Stimulated activated CD8-positive, alpha-beta memory T cell treated with anti-CD3 and anti-CD28 coated beads, Interleukin-12 subunit alpha, Interleukin-12 subunit beta, amount 100 ng/mL, for 1 hour (primary cell): ENCODE measurements at places on chromosomes 3 and 15.
A peak's percentile ranks its signal among the peaks of the same experiment; 100 is the strongest.

DNA sequence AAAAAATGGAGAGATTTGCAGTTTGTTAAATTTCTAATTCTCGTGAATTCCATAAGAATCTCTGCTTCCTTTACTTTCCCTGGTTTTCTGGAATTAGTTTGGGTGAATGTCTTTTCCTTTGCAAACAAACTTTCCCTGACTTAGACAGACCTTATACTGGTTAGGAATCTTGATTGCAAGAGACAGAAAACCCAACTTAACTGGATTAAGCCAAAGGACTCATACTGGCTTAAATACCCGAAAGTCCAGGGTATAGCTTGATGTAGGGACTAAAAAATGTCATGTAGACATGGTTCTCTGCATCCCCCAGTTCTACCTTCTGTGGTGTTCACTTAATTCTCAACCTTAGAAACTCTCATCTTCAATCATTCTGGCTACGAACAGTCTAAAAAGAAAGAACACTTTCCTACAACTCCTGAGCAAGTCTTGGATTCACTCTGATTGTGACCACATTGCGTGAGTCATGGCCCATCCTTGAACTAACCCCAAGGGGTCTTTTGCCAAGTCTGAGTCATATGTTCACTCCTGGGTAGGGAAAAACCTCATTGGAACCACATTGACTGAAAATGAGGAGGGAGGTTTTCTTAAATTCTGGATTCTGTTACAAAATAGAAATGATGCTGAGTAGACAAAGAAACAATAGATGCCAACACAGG, 136.0 kb upstream of the DAZL start:
- DNase-seq, result no peak

- DNase-seq, result peak; percentile 55
Measured at GRCh38 chr15:77002954-77003912, 8.3 kb downstream of the PSTPIP1 start.

DNA sequence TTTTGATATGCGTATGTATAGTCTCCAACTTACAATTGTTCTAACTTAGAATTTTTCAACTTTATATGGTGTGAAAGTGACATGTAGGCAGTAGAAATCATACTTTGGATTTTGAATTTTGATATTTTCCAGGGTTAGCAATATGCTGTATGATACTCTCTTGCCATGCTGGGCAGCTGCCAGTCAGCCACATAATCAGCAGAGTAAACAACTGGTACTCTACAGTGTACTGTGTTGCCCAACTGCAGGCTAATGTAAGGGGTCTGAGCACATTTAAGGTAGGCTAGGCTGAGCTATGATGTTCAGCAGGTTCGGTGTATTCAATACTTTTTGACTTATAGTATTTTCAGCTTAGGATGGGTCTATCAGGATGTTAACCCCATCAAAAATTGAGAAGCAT, 52.0 kb upstream of the RYK start:
- no peak for DNase-seq

DNA sequence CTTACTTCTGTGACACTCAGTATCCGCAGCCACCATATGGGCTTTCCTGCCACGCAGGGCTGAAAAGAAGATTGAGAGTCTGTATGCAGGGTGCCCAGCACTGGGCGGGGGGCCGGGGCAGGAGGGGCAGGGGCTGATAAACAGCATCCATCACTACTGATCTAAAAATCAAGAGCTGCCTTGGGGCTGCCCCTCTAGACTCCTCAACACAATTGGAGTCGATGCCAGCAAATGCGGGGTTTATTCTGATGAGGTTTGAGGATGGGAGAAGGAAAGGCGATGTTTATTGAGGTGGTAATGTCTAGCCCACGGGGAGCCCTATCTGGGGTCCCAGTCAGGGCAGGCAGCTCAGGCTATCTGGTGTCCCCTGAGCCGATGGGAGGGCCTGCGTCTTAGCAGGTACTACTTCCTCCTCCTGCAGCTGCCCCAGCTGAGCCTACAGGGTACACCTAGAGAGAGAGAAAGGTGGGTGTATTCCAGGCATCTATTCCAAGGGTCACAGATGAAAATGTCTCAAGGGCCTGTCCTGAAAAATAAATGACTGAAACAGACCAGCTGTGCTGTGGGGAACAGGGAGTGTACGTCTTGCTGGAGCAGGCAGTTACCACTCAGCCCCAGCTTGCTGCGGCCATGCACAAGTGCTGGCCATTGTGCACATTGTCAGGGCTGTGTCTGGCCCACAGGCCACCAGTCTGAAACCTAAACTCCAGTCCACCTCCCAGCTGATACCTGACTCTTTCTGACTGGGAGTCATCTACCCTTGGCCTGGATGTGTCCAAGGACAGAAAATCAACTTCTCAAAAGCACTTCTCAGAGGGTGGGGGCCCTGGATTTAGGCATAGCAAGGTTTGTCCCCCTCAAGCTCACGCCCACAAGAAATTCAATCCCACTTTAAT, 19.5 kb downstream of the ISG20 start:
- no peak for DNase-seq

GRCh38 chr3:30170681-30171438, 435.5 kb upstream of the TGFBR2 start:
- DNase-seq, result no peak

GRCh38 chr15:85024509-85025336, 43.1 kb downstream of the PDE8A start:
- no peak for DNase-seq

DNA sequence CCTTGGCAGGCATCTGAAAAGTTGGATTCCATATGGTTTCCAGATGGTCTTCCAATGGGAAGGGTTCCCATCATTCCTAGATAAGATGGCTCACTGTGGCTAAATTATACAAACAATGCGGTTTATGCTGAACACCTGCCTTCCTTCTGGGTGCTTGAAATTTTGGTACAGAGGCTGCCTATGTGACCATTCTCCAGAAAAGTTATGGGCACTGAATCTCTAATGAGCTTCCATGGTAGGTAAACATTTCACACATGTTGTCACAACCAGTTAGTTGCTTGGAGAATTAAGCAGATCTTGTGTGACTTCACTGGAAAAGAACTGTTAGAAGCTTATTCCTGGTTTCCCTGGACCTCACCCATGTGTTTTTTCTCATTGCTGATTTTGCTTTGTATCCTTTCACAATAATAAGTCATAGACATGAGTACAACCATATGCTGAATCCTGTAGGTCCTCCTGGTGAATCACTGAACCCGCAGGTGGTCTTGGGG, 30.1 kb downstream of the PLOD2 start:
- no peak for DNase-seq

- DNase-seq, result no peak
Measured at GRCh38 chr3:152466784-152467183, 198.1 kb downstream of the MBNL1 start.

DNA sequence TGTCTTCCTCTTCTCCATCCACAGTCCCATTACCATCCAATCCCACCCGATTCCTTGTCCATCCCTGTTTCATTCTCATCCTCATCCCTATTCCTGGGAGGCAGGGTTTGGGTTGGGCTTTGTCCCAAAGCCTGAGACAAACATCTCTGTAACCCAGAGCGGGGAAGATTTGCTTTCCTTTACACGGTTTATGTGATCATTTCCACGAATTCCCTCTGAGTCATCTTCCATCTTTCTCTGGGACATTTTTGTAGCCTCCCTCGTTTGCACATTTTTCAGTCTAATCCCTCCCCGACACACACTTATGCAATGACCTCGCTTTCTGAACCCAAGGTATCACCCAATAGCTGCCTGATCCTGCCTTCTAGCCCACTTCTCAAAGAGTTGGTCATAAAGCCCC, 22.8 kb downstream of the DUOX2 start:
- no peak for DNase-seq

GRCh38 chr3:55014906-55015305, 87.0 kb upstream of the LRTM1 start:
- no peak for DNase-seq

DNA sequence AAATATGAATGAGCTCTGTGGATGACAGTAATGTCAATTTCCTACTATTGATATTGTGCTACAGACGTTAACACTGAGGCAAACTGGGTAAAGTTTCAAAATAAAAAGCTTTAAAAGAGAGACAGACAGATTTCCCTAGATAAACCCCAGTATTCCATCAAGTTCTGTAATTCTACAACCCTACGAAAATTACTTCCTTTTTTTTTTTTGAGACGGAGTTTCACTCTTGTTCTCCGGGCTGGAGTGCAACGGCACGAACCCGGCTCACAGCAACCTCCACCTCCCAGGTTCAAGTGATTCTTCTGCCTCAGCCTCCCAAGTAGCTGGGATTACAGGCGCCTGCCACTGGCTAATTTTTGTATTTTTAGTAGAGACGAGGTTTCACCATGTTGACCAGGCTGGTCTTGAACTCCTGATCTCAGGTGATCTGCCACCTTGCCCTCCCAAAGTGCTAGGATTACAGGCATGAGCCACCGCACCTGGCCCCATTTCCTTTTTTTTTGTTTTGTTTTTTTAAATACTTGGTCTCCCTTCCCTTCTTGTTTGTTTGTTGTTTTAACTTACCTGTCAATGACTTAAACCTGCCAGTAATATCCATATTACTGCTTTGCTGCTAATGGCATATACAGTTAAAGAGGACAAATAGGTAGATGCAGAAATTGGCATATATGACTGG, 57.2 kb downstream of the CBLB start:
- DNase-seq, result no peak

- no peak for DNase-seq
Measured at GRCh38 chr3:171976526-171976925, 62.9 kb upstream of the FNDC3B start.

DNA sequence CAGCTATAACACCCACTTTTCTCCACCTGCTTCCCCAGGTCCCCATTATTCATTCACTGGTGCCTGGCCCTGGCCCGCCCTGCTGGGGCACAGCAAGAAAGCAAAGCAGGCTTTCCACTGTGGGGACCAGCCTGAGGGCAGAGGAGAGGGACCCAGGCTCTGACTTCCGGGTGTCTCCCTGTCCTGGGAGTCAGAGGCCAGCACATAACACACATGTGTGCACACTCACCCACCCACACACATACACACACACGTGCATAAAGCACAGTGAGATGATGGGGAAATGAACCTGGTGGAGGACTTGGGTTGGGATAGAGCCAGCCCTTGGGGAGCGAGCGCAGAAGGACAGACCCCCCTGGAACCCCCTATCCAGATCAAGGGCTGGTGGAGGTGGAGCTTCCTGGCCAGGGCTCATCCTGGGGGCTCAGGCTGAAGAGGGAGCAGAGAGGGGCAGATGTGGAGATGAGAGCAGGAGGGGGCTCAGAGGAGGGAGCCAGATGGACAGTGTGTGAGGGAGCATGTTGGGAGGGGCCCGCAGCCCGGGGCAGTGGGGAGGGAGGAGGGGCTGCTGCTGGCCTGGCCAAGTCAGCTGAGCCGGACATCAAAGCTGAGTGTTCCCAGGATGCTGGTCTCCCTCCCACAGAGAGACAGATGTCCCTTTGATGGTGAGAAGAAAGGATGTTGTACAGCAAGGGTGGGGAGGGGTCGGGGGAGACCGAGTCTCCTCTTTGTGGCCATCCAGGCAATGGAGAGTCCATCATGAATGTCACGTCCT, 78.2 kb downstream of the LINGO1 start:
- no peak for DNase-seq

- no peak for DNase-seq
Measured at GRCh38 chr15:98875309-98875708, 132.3 kb downstream of the PGPEP1L start.

- DNase-seq, result no peak
Measured at GRCh38 chr15:42890161-42890913, 30.2 kb downstream of the TTBK2 start.

GRCh38 chr15:65383991-65384390, 6.2 kb upstream of the IGDCC3 start:
- no peak for DNase-seq

GRCh38 chr3:35965908-35966307, 326.6 kb downstream of the ARPP21 start:
- no peak for DNase-seq

- no peak for DNase-seq
Measured at GRCh38 chr3:73291541-73291940, 230.1 kb downstream of the EBLN2 start.

- no peak for DNase-seq
Measured at GRCh38 chr3:16633948-16634347, 28.7 kb upstream of the DAZL start.

DNA sequence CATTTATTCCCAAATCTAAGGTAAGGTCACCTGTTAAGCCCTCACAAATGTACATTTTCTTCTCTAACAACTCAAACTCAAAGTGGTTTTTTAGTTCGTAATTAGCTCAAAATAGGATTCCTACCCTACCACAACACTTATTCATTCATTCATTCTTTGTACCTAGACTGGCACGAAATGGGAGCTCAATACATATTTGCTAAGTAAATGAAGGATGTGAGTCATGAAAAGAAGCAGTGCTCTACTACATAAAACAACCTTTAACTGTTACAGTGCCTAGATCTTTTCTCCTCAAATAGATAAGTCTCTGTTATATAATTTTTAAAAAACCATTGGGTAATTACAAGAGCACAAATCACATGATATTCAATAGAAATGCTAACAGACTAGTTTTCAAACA, 13.1 kb downstream of the RSL24D1 start:
- no peak for DNase-seq

- DNase-seq, result no peak
Measured at GRCh38 chr15:66862111-66862939, 160.3 kb downstream of the SMAD6 start.

GRCh38 chr15:55197362-55197705, 593 bp upstream of the RSL24D1 start:
- DNase-seq, result no peak

DNA sequence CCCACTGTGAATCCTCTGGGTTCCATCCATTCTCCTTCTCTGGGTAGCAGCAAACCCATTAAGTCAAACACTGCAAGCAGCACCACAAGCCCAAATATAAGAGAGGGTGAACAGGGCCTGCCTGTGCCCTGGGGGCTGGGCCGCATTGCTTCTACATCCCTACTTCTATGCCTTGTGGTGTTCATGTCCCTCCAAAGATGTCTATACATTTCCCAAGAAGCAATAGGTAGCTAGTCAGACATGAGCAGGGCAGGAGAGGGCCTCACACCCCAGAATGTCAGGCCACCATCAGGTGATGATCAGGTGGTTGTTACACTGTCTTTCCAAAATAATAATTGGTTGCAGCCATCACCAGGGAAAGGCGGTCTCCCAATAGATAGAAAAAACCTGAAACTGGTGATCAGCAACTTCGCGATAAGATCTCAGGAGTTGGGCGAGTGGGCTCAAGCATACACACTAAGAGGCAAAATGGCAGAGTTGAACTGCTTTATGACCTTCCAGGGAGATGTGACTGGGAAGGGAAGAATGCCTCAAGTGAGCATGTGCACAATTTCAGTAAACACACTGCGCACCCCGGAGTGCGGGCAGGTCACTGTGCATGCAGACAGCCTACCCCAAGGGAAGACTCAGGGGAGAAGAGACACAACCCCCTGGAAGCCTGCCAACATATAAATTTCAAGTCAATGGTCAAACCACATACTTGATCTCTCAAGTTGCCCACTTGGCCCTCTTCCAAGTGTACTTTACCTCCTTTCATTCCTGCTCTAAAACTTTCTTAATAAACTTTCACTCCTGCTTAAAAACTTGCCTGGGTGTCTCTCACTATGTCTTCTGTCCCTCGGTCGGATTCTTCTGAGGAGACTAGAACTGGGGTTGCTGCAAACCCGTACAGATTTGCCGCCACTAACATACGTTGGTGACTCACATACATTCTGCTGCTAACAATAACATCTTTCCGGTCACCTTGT, 39.9 kb downstream of the KLF15 start:
- DNase-seq, result no peak
